ENCODE measurements at places on chromosomes 6 and 20.

- DNase-seq, result peak; percentile 6
Observed at GRCh38 chr20:59007665-59008511, 834 bp upstream of the CTSZ start.

GRCh38 chr6:84136364-84137050 is 90.9 kb downstream of the CEP162 start:
- no peak for DNase-seq

- no peak for DNase-seq
Observed at GRCh38 chr20:45039475-45039820, 61.5 kb downstream of the KCNS1 start.

DNA sequence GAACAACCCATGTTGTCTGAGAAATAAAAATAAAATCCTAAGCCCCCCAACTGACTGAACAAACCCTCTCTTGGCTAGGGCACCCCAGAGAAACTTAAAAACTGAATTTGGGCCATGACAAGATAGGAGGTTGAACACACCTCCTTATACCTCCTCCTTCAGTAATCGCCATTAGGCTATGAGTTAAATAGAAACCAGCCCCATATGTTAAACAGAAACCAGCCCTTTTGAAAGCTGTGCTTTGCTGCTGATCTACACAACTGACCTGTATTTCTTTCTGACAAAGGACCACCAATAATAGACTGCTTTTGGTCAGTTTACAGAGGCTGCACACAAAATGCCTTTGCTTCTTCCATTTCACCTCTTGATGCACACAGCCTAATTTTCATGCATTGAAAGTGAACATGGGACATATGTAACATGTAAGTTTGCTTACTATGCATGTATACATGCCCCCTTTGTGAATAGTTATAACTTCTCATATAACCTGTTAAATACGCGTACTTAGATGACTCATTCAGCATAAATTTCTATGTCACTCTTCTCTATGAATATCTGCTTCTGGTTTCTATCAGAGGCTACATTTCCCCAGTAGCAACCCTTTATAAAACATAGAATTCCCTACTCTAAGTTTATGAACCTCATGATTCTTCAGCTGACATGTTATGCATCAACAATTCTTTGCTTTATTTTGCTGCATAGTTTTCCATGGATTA is 462.9 kb downstream of the COL12A1 start:
- DNase-seq, result no peak

DNA sequence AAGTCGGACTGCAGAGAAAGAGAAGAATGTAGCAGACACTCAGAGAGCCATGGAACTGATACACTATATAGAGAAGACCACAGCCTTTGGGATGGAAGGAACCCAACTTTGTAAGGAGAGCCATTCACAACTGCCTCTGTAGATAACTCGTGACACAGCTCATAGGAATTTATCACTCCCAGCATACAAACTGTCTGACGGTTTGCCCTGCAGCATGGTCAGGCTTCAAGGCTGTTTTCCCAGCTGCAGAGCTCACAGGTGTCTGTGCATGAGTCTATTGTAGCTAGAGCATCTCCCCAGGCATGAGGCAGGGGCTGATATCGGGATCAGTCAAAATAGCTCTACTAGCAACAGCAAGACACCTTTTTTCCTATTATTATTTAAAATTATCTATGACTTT is 130.5 kb upstream of the DTNBP1 start:
- DNase-seq, result no peak

DNA sequence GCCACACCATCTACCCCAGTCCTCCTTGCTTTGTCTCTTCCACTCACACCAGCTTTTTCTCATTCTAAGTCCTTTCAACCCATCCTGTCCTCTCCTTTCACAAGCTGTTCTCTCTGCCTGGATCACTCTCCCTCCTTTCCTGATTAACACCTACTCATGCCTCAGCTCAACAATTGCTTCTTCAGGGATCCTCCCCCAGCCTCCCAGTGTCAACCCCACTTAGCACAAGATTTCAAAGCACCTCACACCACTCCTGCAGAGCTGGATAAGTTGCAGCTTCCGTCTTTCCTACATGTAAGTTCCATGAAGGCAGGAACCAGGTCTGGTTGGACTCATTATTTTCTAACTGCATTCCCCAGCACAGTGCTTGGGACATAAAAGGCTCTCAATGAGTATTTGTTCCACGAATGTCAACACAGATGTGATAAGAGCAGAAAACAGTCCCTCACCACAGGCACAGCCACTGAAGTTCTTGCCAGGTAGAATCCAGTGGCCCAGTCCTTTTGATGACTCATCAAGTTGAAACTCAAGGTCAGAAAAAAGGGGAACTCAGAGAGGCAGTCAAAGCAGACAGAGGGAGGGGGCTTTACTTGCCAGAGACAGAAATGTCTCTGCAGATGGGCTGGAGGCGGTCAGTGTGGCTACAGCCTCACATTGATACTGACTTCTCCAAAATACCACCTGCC is 193.4 kb upstream of the PRDM1 start:
- no peak for DNase-seq

DNA sequence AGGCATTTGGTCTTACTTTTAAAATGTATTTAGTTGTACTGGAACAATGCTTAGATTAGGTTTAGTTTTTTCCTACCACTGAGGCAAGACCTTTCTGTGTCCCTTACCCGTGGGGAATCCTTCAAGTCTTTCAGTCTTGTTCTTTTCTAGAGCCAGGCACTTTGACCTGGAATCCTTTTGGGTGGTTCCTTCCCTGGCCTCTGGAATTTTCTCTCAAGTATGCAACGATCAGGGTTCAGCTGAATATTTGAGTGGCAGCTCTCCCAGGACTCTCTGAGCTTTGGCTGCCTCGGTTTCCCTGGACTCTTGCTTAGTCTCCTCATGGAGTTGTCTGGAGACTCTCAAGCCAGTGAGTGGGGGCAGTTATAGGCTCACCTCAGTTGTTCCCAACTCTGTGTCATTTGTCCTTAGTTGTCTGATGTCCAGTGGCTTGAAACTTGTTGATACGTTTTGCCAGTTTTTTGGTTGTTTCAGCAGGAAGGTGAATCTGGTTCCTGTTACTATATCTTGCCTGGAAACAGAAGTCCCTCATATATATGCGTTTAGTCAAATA is 118.1 kb downstream of the QKI start:
- no peak for DNase-seq

GRCh38 chr6:18165751-18166150 is 10.5 kb downstream of the KDM1B start:
- no peak for DNase-seq

GRCh38 chr6:53301801-53302537 is 46.8 kb downstream of the ELOVL5 start:
- no peak for DNase-seq

DNA sequence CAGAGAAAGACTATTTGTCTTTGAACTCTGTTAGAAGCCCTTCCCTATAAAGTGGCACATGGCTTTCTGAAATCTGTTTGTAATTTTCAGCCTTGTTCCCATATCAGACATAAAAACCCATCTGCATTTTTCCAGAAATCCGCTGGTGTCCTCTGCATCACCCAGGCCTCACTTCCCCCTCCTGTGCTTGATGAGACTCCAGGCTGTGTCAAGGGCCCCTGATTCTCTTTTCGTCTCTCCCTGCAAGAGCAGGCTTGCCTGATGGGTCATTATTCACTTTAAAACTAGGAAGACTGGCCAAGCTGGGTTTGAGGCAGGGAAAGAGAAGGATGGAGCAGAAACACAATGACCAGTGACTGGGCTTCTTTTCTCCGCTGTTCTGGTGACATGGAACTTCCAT is 10.6 kb upstream of the PROKR2 start:
- DNase-seq, result no peak

DNA sequence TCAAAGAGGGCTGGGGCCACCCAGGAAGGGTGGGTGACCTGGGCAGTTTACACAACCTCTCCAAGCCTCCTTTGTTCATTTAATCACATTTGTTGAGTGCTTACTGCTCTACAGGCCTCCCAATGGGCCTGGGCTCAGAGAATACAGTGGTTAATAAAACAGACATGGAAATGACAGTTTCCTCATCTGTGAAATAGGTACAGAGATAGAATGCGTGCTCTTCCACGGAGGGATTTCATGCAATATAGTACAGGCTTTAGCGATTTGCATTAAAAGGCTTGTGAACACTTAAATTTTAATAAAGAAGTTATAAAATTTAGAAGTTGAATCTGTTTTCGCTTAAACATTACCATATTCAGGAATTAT is 802 bp upstream of the FERMT1 start:
- DNase-seq, result no peak

- no peak for DNase-seq
Observed at GRCh38 chr20:36541227-36541767, at the start of gene MYL9. TSS of gene MYL9 (plus strand) at chr20:36541519. CDS start at chr20:36544885, 3,366 bp downstream.

DNA sequence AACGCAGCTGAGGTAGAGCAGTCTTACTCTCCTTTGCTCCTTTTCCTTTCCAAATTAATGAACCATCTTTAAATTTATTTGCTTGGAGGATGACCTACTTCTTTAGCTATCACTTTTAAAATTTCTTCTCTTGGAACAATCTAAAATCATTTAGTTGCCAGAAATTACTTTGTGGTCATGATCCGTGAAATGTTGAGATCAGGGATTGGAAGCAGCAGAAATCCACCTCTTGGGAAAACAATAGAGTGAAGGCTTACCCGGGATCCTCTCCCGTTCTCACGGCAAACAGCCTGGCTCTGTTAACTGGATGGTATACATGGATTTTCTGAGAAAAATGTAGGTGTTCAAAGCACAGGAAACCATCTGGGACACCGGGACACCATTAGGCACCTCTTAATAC is 7.7 kb downstream of the AKAP12 start:
- DNase-seq, result no peak

DNA sequence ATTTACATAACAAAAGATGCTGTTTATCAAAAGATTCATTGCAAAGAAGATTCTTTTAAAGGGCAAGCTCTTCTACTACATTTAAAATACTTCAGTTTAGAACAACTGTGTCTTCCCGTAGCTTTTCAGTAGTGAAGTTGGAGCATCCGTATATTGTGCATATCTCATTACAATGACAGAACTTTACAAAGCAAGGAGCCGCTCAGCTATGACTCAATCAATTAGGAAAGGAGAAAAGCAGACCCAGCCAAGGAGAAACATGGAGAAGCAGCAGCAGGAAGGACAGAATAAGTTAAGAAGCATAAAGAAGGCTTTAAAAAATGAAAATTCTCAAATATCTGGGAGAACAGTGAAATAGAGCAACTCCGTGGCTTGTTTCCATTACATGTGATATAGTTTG is 132.6 kb upstream of the SMLR1 start:
- no peak for DNase-seq

DNA sequence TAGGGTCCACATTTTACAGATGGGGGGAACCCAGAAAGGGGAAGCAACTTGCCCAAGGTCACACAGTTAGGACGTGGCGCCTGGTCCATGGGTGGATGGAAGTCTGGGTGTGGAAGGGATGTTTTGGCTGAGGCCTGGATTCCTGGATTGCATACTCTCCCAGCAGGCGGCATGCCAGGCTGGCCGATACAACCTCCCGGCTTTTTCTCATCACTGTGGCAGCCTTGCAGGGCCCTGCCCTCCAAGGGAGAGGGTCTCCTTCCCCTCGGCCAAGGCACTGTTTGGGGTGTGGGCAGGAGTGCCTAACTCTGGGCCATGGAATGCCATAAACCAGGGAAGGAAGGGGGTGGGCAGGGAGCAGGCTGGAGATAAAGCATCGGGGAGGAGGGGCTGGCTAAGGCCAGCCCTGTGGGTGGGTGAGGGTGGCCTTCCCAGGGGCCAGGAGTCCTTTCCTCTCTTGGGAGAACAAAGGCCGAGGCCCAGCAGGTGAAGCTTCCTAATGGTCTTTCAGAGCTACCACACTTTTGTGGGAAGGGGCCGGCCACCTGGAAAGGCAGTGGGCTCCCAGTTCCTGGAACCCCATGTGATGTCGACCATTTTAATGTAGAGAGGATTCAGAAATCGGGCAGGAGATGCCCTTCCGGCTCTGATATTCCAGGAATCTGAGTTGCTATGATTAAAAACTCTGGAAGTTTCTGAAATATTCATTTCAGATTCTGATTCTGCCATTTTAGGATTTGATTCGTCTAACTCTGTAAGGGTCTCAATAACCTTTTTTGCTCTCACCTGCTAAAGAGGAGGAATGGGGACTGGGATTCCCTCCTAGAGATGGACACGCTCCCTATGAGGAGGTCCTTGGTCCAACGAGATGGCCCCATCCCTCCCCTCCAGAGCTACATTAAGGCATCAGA is 4.2 kb downstream of the FOXS1 start:
- DNase-seq, result no peak

DNA sequence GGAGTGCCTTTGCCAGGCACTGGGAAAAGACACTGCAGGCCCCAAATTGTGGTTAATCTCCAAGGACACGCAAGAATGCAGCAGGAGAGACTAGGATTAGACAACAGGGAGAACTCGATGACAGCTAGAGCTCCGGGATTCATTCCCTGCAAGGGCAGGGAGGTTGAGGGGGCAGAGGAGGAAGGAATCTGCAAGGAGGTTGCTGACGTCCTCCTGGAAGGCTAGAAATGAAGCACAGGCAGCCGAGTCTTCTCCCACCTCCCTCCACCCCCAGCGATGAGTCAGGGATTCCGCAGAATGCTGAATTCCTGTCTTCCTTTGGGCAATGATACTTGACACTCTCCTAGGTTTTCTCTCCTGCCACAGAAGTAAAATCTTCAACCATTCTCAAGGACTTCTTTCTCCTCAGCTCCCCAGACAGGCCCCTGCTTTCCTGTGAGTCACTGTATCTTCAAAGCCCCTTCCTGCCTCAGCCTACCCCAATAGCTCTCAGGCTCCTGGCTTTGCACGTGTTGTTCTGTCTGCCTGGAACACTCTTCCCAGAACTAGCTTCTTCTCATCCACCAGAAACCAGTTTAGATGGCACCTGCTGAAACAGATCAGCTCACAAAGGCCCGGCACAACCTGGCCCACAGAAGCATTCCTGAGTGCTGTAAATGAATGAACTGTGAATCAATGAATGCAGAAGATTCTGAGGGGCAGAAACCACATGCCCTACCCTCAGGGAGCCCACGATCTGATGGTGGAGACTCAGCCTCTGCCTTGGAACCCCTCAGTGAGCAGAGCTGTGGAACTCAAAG is 85.6 kb downstream of the MRPL14 start:
- DNase-seq, result no peak

GRCh38 chr20:47319517-47320252 is 36.8 kb downstream of the ZMYND8 start:
- DNase-seq, result no peak

DNA sequence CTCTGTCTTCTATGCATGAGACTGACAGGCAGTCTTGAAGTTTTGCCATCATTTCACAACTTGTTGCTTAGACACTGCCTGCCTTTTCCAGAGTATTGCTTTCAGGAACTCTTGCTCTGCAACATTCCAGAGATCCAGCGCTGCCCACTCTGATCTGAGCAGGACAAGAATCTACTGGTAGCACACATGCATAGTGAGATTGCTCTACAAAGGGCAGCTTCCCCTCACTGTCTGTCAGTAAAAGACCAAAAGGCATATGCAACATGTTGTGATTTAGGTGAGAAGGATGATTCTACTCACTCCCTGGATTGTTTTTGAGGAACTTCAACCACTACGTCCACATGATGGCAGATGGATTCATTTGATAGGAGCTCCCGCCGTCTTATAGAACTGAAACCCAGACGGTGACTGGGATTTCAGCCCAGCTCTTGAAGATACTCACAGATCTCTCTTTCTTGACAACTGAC is 259.1 kb downstream of the ARID1B start:
- no peak for DNase-seq
